ENCODE measurements at places on chromosomes 1 and 21.

GRCh38 chr1:55500601-55501000, 285.4 kb upstream of the USP24 start:
- no peak for DNase-seq

DNA sequence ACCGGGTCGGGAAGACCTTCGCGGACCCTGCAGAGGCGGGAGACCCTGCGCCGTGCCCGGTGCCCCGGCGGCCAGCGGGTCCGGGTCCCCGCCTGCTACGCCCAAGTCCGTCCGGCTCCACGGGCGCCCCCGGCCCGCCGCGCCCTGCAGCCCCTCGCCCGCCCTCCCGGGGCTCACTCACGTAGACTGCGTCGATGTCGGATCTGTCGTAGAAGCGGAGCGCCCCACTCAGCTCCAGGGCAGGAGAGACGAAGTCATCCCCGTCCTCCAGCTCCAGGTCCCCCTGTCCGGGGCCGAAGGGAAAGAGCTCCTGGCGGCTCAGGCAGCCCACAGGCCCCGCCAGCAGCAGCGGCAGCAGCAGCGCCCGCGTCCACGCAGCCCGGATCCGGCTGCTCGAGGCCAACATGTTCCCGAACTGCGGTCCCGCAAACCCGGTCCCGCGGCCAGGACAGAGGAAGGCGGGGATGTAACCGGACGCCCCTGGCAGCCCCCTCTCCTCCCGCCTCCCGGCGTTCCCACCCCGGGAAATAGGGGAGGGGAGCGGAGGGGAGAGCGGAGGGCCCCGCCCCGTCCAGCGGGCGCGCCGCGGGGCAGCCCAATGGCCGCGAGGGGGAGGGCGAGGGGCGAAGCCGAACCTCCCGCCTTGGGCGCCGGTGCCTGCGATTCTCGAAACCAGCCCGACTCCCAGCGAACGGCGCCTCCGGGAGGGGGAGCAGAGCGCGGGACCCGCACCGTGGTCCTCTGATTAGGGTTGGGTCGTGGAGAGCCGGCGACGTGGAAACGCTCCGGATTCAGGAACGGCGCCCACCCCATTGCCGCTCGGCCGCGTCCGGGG, at the start of gene NID1:
Gene NID1 (minus strand): TSS at position 417 of the 835 bp plus-strand sequence. CDS start 11 bp downstream, at position 406.
- DNase-seq = peak; percentile 25

DNA sequence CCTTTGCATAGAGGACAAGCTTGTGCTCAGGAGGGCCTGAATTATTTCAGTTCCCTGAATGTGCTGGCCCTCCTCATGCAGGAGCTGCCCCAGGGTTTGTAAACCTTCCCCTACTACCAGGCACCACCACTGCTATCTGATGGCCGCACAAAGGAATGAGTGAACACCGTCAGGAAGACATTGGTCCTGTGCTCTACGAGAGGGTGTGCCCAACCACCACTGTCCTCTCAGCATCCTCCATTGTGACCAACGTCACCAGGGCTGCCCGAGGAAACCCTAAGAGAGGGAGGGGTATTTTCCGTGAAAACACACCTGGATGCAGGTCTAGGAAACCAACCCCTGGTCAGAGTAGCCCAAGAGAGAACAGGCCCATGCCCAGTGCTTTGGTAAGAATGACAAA, 657.5 kb downstream of the KIF26B start:
- DNase-seq = no peak

DNA sequence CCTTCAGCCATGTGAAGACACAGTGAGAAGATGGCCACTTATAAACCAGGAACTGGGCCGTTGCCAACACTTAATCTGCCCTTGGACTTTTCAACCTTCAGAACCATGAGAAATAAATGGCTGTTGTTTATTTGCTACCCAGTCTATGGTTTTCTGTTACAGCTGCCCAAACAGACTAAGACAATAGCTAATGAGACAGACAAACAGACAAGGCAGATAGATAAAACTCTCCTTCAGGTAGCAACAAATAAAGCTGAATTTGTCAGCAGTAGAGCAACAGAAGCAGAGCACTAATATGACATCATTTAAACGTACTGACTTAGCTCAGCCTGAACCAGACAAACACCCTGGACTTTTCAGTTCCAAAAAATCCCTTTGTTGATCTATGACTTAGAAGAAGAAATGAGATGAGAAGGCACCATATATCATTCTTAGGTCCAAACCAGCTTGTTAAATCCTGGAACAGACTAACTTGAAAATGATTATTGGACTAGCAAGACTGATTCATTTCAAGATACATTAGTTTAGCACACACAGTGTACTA, 27.0 kb downstream of the ZZZ3 start:
- DNase-seq = peak; percentile 13

DNA sequence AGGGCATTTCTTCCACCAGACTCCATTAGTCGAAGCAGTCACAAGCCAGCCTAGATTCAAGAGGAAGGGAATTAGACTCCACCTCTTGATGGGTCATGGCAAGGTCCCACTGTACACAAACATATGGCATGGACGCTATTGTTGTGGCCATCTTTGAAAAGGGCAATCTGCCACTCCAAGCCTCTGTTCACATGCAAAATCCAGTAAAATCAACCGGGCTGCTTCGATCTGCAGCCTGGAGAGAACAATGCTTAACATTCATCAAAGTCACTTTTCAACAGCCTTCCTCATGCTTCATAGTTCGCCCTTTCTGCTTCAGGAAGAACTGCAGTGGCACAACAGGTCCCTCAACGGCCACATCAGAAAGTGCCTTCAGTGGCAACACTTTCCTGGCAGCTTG, 28.0 kb upstream of the GJB5 start:
- DNase-seq = no peak

GRCh38 chr1:40612345-40612831, 53.1 kb downstream of the RIMS3 start:
- DNase-seq = peak; percentile 77

DNA sequence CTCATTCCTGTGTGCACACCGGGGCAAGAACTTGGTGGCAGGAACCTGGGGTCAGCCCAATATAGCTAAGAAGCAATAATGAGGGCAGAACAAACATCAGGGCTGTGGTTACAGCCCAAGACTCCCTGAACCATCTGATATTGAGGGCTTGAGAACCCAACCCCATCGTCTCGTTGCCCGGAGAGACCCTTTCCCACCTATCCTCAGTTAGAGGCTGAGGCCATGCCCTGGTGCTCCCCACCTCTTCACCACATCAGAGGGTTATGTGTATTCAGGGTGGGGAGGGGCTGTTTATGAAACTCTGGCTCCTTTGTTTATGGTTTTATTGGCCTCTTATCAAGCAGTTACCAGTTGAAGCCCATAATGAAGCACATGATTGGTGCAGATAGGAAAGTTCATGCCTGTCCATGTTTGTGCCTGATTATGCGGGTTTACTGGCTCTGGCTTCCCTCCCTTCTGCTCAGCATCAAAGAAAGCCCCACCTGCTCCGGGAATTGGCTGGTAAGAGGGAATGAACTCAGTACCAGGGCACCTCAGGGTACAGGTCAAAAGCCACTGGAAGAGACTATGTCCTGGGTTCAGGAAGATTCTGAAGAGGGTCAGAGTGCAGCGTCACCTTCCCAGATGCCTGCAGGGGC, 14.5 kb downstream of the NUAK2 start:
- DNase-seq = no peak

- DNase-seq = no peak
Measured at GRCh38 chr1:61080413-61081143, 1.8 kb upstream of the NFIA start.

GRCh38 chr21:35189077-35189863, 140.2 kb upstream of the RUNX1 start:
- peak; percentile 74 for DNase-seq

- no peak for DNase-seq
Measured at GRCh38 chr1:64623750-64624191, 121.1 kb upstream of the RAVER2 start.

GRCh38 chr1:228510101-228510802, 23.1 kb downstream of the RNF187 start:
- no peak for DNase-seq

- no peak for DNase-seq
Measured at GRCh38 chr1:172224871-172225270, 195.6 kb upstream of the C1orf105 start.

DNA sequence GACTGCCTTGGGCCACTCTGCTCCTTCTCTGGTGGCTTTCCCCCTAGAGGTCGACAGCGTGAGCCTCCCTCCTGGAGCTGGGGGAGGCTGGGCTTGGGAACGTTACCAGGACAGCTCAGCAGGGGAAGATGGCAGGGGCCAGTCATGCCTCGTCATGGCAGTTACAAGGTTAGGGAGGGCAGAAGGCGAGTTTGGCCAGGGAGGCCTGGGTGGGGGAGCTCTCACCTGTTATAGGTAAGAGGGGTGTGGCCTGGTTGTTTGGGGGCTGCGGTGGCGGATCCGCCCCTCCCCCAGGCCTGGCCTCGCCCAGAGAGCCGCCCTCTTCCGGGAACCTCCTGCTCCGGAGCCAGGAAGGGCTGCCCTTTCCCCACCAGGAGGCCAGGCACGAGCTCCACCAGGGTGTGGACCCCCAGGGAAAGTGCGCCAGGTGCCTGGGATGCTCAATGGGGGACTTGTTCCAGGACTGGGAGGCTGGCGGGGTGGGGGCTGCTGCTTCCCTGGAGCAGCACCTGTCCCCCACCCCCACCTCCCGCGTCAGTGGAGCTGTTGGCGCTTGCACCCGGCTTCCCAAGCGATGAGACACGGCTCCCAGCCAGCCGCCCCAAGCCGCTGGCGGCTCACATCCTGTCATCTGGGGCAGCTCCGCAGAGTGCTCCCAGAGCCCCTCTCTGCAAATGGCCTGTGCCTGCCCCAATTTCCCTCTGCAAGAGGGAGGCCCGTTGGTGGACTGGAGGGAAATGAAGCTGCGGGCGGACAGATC, 23.6 kb upstream of the PKP1 start:
- DNase-seq = no peak

- no peak for DNase-seq
Measured at GRCh38 chr21:41605178-41605933, 97.4 kb upstream of the TMPRSS2 start.

DNA sequence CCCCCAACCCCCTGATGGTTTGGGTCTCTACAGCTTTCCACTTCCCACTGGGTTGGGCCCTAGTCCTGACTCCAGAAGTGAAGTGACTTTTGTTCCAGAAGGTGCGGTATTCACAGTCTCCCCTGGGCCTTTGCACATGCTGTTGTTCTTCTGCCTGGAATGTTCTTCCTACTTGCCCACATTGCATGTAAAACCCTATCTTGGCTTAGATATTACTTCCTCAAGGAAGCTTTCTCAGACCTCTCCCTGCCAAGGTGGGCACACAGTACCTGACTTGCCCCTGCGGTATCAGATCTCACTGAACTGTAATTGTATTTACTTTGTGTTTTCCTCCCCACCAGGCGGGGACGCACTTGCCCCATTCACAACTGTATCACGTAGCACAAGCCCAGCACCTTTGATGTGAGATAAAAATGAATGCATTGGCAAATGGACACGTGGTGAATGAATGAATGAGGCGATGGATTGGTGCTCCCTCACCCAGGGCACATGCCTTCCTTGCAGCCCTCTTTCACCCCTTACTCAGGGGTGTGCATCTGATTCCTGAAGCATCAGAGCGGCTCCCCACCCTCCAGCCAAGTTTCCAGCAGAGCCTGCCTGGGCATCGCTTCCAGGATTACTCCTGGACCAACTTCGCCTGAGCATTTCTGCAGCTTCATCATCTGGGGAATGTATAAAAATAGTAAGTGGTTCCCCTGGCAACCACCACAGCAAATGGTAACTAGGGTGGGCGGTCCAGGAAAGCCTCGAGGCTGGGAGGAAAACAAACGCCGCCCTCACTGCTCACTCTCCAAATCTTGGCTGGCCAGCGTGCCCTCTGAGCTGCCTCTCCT, 19.8 kb downstream of the NENF start:
- no peak for DNase-seq

- no peak for DNase-seq
Measured at GRCh38 chr1:115670476-115671175, 28.9 kb downstream of the VANGL1 start.

GRCh38 chr1:107450899-107451664, 310.2 kb downstream of the NTNG1 start:
- peak; percentile 76 for DNase-seq

- no peak for DNase-seq
Measured at GRCh38 chr1:184197831-184198230, 146.3 kb downstream of the TSEN15 start.

GRCh38 chr1:201686714-201687455, 142.1 kb upstream of the IPO9 start:
- DNase-seq = no peak

DNA sequence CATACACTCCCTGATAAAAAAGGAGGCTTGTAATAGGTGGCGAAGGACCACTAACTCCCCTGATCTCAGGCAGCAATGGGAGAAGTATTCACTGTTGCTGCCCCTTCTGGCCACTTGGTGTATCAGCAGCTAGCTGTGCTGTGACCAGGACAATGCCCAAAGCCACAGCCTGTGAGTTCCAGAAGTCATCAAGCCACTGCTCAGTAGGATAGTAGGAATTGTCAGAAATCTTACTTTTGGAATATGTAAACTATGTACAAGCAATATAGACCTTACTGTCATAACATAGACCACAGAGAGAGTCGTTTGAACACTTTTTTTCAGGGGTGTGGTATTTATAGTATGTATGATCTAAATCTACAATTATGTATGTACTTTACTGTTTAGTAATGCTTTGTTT, 248.3 kb upstream of the CAMK1G start:
- DNase-seq = peak; percentile 33

GRCh38 chr1:147648933-147649332, 21.4 kb downstream of the ACP6 start:
- no peak for DNase-seq

GRCh38 chr21:34690041-34690792, 21.4 kb downstream of the CLIC6 start:
- DNase-seq = no peak

DNA sequence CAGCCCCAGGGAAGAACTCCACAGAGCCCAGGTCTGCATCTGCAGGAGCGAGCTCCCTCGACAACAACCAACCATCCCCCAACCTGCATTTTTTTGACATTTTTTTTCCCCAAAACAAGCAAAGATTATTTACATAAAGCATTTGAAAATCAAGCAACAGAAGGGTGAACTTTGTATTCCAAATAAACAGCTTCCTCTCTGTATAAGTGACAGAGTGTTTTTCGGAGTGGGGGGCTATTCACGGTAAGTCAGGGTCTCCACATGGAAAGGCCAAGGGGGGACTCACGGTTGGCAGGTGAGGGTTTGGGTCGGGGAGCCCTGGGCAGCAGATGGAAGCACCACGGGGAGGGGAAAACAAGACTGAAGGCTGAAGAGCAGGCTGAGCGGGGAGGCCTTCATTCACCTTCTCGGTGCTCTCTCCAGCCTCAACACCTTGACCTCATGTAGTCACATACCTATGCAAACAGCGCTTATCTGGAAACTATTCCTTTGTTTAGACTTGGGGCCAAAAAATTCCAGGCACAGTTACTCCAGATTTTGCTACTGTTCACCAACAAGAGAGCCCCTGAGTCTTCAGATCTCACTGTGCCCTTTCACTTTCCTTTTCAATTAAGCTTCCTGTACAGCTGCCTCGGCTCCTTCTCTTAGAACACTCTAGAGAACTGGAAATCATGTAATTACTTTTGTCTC, 27.6 kb downstream of the C2CD2 start:
- peak; percentile 78 for DNase-seq

Measured in GM12865 (cell line).